ENCODE measurements at places on chromosomes 7 and 10.

- DNase-seq, result no peak
These were observed 758.0 kb upstream of the LRRTM3 start for GRCh38 chr10:66167816-66168215.

DNA sequence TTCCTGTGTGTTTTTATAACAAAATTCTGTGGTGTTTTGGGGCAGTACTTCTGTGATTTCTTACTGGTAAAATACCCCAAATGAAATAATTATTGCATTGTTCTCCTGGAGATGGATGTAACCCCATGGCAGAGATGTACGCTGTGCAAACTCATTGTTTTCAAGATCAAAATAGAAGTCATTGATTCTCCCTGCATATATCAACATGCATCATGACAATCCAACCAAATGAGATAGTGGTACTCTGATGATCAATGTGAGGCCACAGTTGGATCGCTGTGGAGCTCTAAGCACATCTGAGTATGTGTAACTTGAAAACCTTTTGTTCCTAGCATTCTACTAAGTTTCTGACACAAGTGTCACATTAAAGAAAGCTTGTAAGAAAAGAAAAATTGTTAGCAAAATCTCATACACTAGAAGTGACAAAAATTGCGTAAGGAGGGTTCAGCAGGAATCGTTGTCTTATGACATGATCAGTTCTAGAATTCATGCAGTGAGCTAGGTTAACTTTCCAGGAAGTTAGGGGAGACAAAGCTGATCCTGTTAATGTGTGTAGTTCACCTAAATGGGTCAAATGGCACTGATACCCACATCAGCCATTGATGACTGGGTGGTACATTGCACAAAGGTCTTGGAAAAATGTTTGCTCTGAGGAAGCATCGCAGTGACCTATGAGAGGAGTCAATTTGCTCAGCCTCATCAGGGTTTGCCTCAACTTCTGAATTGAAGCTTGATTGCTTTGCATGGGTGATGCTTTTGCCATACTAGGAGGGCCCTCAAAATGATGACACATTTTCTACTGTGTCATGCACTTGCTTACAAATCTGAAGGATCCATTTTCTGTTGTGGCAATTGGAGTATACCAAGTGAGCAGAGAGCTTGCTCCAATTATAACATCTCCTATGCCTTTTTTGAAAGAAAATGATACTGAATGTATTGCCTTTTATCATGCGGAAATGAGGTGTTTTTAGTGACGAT lies 145.1 kb downstream of the PLXDC2 start:
- DNase-seq, result no peak

DNA sequence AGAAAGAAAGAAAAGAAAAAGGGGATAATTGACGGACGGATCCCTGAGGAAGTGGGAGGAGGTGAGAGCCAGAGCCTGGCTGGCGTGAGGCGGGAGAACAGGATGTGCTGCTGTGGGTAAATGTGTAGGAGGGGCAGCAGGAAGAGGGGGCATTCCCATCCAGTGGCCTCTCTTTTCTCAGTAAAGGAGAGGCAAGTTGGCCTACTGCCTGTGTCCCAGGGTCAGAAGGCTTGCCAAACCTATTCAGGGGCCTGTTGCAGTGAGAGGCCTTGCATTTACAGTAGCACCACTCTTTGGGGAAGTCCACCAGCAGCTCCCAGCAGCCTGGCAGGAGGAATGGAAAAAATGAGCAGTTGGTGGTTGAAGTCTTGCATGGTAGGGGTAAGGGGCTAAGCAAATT lies 26.6 kb upstream of the ASCC1 start:
- no peak for DNase-seq

DNA sequence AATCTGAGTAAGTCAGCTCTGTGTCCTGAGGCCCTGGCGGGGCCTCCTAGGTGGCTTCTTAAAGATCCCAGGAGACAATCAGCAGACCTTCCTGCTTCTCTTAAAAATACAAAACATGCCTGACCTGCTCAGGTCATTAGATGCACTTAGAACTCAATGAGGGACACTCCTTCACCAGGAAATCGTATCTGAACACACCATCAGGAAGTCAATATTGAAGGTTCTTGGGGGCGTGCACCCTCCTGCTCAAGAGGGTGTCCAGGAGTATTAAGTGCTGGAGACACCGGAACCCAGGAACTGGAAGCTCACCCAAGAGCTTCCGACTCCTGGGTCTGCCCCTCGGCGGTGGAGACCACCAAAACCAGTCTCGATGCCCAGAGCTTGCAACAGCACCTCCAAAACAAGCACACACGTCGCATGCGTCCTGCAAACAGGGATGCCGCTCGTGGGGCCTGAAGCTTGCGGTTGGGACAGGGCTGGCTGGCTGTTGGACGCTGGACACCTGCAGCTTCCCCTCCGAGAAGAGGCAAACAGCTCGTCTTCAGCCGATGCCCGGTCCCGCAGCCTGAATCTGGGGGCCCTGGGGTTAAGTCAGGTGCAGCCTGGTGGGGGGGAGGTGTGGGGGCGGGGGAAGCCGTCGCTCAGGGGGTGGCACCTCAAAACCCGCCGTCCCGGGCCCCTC lies 803 bp downstream of the RAPGEF5 start:
- peak; percentile 53 for DNase-seq

DNA sequence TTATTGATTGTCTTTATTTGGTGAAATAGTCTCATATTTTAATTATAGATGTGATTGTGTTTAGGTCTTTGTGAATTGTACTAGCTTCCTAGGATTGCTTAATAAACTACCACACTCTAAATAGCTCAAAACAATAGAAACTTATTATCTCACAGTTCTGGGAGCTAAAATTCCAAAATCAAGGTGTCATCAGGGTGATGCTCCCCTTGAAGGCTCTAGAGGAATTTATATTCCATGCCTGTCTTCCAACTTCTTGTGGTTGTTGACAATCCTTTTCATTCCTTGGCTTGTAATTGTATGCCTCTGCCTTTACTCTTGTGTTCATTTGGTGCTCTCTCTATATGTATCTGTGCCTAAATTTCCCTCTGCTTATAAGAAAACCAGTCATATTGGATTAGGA lies 155.3 kb upstream of the AKR1E2 start:
- no peak for DNase-seq

GRCh38 chr7:139698278-139698677 lies 79.5 kb downstream of the HIPK2 start:
- DNase-seq, result no peak

GRCh38 chr7:102111061-102112041 lies 175.3 kb upstream of the SH2B2 start:
- no peak for DNase-seq

GRCh38 chr7:36372156-36372555 lies 17.5 kb upstream of the ANLN start:
- no peak for DNase-seq

DNA sequence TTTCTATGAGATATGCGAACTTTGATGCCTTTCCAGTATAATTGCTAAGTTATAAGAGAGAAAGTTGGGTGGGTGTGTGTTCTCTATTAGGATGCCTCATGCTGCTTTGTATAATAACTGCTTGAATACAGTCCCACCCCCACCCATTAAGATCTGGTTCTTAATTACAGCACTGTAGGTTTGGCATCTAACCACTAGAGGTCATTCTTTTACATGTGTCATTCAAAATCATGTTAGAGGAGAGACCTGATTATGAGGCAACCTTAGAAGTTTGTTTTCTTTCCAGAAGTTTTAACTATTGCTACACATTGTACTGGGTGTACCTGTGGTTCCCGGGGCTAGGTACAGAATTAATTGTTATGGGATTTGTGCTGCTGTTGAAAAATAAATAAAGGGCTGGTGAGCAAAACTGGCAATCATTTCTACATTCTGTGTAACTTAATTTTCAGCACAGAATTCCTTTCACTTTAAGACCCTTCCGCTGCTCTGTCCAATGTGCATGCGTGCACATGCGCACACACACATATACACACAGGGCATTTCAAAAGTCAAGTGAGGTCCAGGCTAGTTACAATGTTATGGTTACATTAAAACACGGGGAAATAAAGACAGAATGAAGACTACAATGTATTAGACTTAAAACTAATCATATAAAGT lies 1156.3 kb downstream of the SORCS3 start:
- no peak for DNase-seq
